ENCODE measurements at places on chromosomes 12 and 14.
A peak's percentile ranks its signal among the peaks of the same experiment; 100 is the strongest.

GRCh38 chr12:130201037-130201436 is 38.8 kb downstream of the FZD10 start:
- no peak for DNase-seq

DNA sequence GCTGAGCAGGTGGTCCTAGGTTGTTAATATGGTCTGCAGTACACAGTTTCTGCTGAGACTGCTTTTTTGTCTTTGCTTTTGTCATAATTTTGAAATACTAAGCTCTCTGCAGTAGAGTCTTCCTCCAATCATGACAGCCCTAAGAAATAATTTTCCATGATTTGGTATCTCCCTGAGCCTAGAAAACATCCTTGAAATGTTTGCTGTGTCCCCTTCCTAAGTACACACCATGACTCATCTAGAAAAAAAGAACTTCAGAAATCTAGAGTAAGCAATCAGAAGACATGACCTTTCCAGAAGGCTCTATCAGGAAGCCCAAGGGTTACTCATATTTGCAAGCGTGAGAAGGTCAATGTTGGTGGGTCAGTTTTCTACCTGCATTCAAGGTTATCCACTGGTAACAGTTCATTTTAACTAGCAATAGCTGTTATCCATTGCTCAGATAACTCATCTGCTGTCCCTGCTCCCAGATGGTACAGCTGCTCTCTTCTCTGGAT is 16.4 kb downstream of the DAD1 start:
- DNase-seq, result no peak

DNA sequence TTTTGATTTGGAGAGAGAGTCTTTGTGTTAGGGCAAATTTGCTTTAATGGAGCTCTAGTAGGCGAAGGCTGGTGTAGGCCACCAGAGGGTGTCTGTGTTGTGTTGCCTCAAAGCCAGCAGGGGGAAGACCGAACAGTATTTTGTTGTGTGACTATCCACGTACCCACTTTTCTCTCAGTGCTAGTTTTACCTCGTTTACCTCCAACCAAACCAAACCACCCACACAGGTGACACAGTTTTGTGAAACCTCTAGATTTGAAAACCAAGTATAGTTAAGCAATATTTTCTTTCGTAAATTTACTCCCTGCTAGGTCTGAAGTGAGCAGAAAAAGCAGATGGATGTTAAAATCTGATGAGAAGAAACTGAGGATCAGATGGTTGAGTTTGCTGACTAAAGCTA is 36.3 kb upstream of the NPFF start:
- peak; percentile 59 for DNase-seq

DNA sequence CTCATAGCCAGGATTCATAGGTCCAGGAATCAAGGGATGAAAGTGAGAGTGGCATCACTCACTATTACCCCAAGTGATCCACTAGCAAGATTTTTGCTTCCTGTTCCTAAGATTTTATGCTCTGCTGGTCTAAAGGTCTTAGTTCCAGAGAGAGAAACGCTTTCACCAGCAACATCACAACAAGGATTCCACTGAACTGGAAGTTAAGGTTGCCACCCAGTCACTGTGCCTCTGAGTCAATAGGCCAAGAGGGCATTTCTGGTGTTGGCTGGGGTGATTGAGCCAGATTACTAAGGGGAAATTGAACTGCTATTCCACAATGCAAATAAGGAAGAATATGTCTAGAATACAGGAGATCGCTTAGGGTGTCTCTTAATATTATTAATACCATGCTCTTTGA is 142.5 kb upstream of the ARID2 start:
- DNase-seq, result no peak

GRCh38 chr12:26971963-26972362 is 33.7 kb downstream of the FGFR1OP2 start:
- DNase-seq, result no peak

DNA sequence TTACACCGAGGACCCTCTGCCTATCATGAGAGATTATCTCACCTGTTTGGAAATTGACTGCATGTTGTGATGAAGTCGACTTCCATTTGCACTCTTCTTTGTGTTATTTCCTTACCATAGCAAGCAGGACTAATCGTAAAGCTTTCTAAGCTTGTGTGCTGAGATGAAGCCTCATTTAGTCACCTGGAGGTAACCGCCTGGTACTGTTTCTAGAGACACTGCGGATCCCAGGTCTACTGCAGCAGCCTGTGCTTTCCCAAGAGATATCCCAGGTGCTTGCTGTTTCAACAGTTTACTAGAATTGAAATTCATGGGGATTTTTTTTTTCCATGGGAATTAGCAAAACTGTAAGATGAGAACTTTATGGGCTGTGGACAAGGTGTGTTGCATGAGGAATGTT is 131.8 kb downstream of the PTPRR start:
- DNase-seq, result no peak

DNA sequence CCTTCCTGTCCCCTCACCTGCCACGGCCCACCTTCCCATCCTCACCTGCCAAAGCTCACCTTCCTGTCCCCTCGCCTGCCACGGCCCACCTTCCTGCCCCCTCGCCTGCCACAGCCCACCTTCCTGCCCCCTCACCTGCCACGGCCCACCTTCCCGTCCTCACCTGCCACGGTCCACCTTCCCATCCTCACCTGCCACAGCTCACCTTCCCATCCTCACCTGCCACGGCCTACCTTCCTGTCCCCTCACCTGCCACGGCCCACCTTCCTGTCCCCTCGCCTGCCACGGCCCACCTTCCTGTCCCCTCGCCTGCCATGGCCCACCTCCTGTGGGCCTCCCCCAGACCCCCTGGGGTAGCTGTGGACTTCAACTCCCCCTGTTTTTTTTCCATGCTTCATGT is 48.8 kb upstream of the GPR68 start:
- no peak for DNase-seq

DNA sequence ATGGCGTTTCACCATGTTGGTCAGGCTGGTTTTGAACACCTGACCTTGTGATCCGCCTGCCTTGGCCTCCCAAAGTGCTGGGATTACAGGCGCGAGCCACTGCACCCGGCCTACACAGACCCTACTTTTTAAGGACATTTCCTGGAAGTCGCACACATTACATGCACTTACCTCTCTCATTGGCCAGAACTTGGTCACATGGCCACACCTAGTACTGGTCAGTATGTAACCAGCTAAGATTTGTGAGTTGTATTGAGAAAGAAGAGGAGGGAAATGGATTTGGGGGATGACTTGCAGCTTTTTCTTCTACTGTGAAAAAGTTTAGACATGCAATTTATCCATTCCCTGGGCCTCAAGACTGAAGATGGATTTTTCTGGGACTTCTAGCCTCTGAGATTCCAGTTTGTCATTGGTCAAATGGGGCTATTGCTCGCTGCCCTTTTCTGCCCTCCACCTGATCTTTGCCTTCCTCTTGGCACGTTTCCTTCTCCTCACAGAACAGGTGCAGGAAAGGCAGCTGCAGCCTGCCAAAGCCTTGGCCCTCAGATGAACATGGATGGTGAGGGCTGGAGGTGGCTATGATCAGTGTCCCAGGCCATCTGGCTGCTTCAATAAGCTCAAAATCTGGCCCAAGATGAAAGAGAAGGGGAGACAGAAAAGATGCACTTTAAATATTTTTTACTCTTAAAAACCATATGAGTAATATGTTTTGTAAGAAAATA is 7.1 kb upstream of the ZDHHC22 start:
- DNase-seq, result no peak

GRCh38 chr12:31393004-31393550 is 67.1 kb upstream of the SINHCAF start:
- DNase-seq, result no peak

DNA sequence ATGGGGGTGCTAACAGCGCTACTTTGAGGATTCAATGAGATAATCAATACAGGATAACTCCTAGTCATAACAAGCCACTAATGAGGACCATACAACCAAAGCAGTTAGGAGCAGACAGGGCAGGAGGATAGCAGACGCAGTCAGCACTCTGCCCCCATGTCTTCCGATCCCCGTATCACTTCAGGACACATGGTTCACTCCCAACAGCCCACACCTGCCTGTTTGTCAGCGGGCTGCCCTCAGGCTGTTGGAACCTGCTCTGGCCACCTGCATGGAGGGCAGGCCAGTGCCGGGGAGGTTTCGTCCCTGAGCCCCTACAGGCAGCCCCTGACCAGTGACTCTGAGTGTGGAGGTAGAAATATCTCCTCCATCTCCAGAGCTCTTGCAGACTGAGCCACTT is 37.1 kb upstream of the LTBP2 start:
- no peak for DNase-seq

GRCh38 chr14:33186656-33187055 is 248.0 kb downstream of the NPAS3 start:
- DNase-seq, result no peak

DNA sequence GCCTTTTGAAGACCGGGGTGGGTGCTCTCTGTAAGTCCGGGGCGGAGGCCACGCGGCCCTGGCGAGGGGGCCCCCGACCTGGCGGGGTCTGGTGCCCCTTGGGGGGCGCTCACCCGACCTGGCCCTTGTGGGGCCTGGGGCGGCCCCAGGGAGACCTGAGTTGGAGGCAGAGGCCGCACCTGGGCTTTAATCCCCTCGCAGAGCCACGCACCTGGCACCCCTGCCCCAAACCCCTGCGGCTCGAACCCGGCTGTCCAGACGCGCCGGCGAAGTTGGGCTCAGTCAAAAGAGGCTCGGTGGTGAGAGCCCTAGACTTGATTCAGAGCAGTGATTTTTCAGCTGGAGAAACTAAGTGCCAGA is 267 bp downstream of the CFAP251 start:
- no peak for DNase-seq

- DNase-seq, result no peak
These were observed 57.4 kb downstream of the PAPOLA start for GRCh38 chr14:96559571-96559970.

GRCh38 chr12:11150832-11151231 is 16.4 kb upstream of the TAS2R30 start:
- no peak for DNase-seq

GRCh38 chr12:21301-22189 is 45.0 kb upstream of the IQSEC3 start:
- DNase-seq, result no peak

DNA sequence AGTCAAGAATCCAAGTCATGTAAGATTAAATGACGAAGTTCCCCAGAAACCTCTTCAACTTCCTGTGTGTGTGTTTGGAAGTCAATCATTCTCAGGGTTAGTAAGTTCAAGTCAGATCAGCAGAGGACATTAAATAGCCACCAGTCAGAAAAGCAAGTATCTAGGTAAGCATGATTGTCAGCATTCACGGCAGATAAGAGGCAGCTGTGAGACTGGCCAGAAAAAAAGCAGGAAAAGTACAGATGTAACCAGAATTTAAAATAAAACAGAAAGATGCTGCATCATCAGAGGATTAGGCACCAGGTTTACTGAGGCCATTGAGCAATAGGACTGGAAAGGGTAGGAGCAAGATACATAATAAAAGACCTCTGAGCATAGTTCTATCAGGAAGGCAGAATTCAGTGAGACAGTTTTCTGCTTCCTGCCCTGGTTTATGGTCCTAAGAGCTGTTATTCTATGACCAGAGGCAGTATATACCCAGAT is 606.9 kb downstream of the FSCB start:
- DNase-seq, result no peak

- no peak for DNase-seq
These were observed 62.7 kb upstream of the C14orf180 start for GRCh38 chr14:104516906-104517305.

DNA sequence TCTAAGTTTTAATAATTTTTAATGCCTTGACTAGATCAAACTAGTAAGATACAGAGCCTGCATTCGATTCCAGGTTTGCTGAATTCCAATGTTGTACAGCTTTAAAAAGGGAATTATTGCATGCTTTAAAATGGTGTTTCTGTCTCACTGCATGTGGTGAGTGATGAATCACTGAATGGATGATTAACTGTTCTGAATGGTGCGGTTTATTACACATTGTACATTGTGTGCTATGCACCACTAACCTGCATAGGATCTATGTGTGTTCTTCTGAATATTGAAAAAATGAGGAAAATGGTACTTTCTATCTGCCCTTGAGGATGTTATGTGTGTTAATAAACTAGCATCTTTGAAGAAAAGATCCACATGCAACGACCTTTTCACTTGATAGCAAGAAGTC is 231.7 kb downstream of the NRXN3 start:
- DNase-seq, result no peak

DNA sequence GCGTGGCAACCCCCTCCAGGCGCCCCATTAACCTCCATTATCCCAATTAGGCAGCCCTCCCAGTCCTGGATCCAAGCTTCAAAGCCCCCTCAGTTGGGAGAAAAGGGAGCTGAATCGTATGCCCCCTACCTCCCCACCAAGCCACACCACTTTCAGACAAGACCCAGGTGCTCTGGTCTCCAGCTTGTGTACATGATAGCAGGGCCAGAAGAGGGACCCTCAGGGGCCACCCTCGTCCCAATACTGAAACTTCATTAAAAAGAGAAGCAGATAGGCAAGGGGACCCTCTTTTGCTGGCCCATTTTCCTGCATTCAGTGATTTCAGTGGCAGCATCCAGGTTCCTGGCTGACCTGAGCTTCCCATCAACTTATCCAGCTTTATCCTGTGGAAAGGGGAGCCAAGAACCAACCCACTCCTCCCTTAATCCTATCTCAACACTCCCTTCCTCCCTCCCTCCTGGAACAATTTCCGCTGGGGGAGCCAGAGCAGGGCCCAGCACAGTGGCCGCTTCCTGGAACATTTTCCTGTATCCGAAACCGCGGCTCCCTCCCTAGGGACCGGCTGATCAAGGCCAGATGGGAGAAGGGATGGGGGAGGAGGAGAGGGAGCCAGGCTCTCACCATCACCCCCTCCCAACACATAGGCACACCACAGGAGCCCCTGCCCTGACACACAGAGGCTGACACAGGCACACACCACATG is 9.5 kb upstream of the SP7 start:
- DNase-seq, result no peak

GRCh38 chr12:53251477-53252348 is 16.4 kb upstream of the ESPL1 start:
- peak; percentile 82 for DNase-seq

DNA sequence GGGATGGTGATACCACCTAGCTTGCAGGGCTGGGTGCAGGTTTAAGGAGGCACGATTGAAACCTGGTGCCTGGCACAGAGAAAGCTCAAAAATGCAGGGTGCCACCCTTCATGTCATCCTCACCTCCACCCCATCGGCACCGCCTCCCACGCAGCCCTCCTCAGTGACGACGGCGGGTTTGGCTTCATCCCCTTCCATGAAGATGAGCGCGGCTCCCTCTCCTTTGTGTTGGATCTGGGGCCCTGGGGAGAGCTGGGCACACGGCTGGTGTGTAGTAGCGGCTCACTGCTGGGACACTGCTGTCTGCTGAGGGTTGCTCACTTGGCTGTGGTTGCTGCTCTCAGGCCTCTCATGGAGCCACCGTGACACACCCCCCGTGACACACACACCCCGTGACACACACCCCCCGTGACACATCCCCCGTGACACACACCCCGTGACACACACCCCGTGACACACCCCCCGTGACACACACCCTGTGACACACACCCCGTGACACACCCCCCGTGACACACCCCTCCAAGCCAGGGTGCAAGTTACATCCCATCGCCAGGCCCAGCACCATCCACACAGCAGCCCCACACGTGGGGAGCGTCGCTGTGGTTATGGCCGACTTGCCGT is 42.9 kb upstream of the FZD10 start:
- no peak for DNase-seq

GRCh38 chr14:33529787-33530757 is 420.8 kb downstream of the EGLN3 start:
- no peak for DNase-seq
